DND-41 (cell line): ENCODE measurements at places on chromosomes 6 and 20.

- DNase-seq, result no peak
Measured at GRCh38 chr20:10659651-10660601, 13.9 kb downstream of the JAG1 start.

- no peak for DNase-seq
Measured at GRCh38 chr6:101263596-101263995, 129.9 kb upstream of the GRIK2 start.

DNA sequence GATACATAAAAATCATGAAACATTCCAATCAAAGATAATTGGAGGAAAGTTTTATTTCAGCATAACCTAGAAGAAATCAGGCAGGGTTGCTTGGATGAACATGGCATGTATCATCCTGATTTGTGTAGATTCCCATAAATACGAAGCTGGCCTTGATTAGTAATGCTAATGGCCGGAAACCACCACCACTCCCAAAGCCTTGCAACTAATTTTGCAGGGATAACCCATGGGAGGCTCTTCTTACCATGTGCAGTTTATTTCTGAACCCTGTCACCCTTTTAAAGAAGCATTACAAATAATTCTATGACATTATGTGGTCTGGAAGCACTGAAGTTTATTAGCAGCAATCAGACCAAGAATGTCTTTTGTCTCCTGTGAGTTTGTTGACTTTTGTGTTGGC, 80.8 kb downstream of the AIG1 start:
- no peak for DNase-seq

- DNase-seq, result no peak
Measured at GRCh38 chr6:51568771-51569170, 518.6 kb downstream of the PKHD1 start.

- no peak for DNase-seq
Measured at GRCh38 chr20:23725102-23725501, 25.6 kb downstream of the CST1 start.

DNA sequence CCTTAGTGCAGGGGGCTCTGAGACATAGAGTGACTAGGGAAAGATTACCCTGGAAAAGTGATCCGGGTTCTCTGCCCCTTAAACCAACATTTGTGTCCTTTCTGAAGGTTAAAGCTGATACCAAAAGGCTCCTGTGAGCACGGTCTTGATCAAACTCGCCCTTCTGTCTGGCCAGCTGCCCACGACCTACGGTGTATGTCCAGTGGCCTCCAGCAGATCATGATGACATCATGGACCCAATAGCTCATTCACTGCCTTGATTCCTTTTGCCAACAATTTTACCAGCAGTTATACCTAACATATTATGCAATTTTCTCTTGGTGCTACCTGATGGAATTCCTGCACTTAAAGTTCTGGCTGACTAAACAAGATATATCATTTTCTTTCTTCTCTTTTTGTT, 6.8 kb downstream of the ULBP2 start:
- DNase-seq, result no peak
